Naive thymus-derived CD8-positive, alpha-beta T cell (primary cell): ENCODE measurements at places on chromosomes 7 and 10. TPM values are rescaled to one million over a fixed set of nuclear protein-coding genes. Genes with fewer than 3 reads are reported as not detected.

The BAIAP2L1 gene
- total RNA-seq = 0.47 TPM

The PROSER2 gene
- 0.83 TPM for total RNA-seq

The LLCFC1 gene
- total RNA-seq = not detected

The FAM241B gene
- total RNA-seq = 15.2 TPM

The TEX47 gene
- total RNA-seq = not detected
